ENCODE measurements at places on chromosomes 13 and 19.

DNA sequence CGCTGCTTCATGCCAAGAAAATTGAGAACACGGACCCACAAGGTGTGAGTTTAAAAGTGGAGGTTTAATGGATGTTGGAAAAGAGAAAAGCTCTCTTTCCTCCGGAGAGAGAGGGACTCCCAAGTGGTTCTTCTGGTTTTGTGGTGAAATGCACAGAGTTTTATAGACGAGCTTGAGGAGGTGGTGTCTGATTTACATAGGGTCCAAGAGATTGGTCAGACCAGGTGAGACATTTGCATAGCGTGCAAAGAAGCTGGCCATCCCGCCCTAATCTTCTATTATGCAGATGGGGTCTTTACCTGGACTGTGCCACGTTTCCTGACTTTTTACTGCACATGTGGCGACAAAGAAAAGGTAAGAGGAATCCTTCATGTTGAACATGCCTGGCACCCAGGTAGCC, 236.4 kb upstream of the PCDH9 start:
- DNase-seq, result no peak

GRCh38 chr13:20334309-20334708, 102.2 kb upstream of the GJB6 start:
- no peak for DNase-seq

- no peak for DNase-seq
Measured at GRCh38 chr13:35886332-35887114, 244.7 kb downstream of the DCLK1 start.

DNA sequence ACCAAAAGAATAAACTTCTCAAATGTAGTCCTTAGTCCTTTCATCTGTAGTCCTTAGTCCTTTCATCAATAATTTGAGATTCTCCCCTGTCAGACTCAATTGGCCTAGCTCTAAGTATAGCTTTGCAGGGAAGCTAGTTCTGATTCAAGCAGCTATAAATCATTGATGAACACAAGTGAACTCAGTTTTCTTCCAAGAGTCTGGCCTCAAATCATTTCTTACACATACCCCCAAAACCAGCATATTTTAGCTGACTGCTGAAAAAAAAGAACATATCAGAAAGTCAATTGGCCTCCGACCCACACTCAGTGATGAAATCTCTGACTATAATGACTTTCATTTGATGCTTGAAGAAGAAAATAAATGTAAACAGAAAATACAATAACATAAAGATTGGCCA, 64.9 kb downstream of the TNFSF11 start:
- no peak for DNase-seq
